ENCODE measurements at places on chromosomes 3 and 15.

DNA sequence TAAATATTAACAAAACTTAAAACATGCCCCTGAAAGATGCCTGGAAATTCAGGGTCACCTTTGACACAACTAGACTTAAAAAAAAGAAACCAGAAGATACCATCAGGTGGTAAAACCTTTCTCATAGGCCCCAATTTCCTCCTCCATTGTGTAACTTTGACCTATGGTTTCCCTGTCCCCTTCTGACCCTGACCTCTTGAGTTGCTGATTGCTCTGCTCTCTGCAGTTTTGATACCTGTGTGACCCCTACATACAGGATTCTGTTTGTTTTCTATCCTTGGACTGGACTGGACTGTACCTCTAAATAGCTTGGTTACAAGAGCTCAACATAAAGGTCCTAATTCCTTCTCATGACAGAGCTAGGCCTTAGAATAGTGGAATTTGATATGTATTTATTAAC, 220.6 kb downstream of the ZIC4 start:
- no peak for DNase-seq

GRCh38 chr3:144282313-144282712, 310.7 kb downstream of the DIPK2A start:
- no peak for DNase-seq

GRCh38 chr15:48946074-48946839, 17.5 kb downstream of the SHC4 start:
- DNase-seq, result no peak

DNA sequence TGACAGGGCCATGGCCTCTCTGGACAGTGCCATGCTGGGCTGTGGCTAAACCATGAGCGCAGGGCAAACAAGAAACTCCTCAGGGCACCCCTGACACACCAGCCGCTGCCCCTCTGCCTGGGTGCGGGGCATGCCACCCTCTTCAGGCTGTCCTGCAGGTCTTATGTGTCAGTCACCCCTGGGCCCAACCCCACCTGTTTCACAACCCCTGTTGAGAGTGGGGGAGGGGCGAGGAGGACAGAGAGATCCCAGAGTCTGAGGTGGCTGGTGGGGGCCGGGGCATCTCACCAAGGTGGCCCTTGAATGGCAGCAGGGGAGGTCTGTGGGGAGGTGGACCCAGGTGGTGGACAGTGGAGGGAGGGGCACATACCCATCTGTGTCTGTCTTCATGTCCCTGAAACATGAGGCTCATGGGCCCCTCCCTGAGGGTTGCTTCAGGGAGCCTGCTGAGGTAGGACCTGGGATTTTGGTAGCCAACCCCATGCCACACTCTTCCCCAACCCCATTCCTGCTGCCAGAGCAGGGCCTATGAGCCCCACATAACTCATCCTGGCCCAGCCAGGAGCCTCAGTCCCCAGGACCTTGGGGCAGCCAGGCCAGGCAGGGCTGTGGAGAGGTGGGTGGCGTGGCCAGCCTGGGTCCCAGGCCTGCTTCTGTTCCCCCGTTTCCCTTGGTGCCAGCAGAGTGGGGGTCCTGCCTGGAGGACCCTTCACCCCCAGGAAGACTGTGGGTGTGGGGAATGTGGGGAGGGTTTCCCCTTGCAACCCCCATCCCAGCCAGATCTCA, 1.7 kb upstream of the STAB1 start:
- no peak for DNase-seq

DNA sequence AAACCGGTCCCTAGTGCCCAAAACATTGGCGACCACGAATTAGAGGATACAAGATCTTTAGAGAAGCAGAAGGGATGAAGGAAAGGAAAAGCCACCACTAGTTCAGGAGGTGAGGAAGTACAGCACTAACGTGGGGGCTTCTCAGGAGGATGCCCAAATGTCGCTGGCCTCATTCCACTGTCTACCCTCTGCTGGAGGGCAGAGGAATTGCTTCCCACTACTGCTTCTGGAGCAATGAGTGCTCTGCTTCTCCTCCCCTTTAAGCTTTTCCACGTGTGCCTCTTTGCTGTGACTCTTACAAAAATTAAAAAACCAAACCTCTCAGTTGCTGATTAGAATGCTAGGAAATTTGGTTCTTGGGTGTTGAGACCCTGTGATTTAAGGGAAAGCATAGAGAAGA, 281.3 kb downstream of the CLSTN2 start:
- no peak for DNase-seq

GRCh38 chr15:58593870-58594269, 155.6 kb downstream of the ADAM10 start:
- DNase-seq, result no peak

DNA sequence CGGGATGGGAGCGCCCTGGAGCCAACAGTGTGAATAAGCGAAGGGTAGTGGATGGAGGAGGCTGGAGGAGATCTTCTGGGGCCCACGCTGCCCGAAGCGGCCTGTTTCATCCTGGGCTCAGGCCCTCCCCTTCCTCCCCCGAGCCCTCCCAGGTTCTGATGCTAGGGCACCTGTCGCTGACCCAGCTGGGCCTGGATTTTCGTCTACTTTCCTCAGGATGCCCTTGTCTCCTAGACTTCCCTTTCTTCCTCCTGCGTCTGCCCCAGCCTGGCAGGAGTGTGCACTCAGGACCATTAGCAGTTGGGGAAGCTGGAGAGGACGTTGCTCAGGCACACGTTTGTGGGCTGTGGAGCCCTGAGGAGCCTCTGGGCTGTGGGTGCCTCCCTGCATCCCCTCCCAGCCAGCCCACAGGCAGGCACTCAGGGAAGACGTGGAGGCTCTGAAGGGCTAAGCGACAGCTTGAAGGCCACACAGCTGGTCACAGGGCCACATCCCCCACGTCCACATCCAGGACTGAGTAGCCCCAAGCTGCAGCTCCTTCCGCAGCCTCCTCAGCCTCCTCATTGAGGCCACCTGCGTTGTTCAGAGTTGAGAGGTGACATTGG, 23.9 kb upstream of the PIGZ start:
- DNase-seq, result no peak

DNA sequence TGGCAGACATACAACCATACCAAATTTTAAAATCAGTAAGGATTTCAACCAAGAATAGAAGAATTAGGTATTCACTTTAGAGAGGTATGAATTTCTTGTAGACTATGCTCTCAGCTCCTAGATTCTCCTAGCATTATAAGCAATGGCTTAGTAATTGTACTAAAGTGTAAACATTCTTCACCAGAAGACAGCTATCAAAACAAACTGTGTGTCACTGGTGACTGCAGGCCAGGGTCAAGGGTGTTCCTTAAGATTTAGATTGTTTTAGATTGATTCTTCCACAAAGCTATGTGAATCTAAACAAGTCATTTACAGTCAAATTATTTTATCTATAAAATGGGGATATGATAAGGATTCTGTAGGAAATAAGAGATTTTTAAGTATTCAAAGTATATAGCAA, 23.1 kb upstream of the GP5 start:
- DNase-seq, result no peak

DNA sequence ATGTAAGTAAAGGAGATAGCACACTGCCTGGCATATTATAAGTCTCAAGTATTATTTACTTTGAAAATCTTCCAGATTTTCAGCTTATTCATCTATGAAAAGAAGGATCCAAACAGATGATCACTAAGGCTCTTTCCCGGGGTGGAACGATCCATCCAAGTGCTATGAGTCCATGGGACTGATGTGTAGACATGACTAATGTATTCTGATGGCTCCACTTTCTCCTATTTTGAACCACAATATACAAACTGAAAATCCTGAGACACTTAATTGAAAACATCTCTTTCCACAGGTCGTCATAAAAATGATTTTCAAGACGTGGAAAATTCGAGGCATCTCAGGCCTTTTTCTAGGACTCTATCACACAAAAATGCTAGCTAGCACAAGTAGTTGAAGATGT, 33.4 kb upstream of the CHRM5 start:
- no peak for DNase-seq

GRCh38 chr3:23068016-23068728, 135.0 kb upstream of the UBE2E2 start:
- no peak for DNase-seq

DNA sequence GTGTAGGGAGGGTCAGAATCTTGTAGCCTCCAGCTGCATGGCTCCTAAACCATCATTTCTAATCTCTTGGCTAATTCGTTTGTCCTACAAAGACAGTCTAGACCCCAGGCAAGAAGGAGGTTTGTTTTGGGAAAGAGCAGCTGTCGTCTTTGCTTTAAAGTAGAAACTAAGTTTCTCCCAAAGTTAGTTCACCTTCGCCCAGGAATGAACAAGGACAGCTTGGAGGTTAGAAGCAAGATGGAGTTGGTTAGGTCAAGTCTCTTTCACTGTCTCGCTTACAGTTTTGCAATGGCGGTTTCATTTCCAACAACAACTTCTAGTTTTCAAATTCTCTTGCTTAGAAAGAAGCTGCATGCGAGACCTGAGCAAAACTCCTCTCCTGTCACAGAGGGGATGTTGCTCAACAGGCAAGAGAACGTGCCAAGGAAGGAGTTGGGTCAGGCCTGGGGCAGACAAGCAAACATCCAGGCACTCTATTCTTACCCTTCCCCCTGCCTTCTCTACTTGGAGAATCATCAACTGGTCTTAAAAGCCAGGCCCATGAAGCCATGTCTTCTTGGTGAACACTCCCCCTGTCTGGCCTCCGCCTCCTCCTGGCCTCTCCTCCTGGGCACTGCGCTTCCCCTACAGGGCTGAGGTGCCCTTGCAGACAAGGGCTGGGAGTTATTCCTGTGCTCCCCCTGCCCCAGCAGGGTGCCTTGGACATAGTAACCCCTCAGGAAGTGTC, 57.6 kb downstream of the TMEM44 start:
- DNase-seq, result no peak

DNA sequence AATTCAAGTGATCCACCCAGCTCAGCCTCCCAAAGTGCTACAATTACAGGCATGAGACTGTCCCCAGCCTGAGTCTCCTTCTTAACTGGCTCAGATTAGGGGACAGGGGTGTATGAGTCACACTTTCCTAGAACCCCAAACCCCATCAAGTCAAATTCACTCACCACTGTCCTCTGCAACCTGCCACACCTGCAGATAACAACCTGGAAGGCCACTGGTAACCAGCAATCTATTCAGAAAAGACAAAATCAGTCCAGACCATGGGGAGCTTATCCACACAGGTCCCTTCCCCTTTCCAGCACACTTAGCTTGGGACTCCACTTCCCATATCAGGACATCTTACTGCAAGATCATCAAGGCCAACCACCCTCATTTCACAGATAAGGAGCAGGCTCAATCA, 6.4 kb downstream of the WDR73 start:
- DNase-seq, result no peak

GRCh38 chr3:48112813-48113212, 75.4 kb downstream of the CDC25A start:
- DNase-seq, result no peak

- DNase-seq, result no peak
Measured at GRCh38 chr3:99253963-99254355, 352.5 kb upstream of the DCBLD2 start.

DNA sequence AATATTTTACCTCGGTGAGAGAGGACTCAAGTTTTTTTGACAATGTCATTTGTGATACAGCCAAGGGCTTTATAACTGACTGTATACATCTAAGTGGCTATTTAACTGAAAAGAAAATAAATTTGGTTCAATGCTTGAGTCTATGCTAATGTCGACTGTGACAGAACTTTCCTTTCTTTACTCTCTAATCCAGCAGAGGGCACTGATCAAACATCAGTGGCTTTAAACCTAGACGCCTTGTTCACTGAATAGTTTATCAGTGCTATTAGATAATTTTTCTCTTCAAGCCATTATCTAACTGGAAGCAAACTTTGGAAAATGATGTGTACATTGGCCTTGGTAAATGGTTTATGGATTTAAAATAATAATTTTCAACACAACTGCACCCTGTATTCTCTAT, 285.1 kb downstream of the CHL1 start:
- no peak for DNase-seq

DNA sequence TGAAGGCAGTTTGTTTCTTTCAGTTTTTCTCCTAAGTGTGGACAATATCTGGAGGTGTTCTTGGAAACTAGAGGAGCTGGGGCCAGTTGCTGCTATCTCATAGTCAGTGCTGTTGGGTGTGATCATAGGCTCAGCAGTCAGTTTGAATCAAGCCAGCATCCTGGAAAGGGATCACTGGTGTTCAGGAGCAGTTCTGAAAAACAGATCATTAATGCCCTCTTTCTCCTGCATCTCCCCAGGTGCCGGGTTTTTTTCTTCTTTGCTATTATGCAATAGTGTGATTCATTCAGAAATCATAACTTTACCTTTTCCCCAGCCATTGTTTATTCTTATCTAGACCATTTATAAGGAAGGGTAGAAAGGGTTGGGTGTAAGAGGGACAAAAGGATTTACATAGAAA, 24.0 kb downstream of the LNP1 start:
- no peak for DNase-seq

- DNase-seq, result no peak
Measured at GRCh38 chr3:22609139-22609538, 594.0 kb upstream of the UBE2E2 start.

DNA sequence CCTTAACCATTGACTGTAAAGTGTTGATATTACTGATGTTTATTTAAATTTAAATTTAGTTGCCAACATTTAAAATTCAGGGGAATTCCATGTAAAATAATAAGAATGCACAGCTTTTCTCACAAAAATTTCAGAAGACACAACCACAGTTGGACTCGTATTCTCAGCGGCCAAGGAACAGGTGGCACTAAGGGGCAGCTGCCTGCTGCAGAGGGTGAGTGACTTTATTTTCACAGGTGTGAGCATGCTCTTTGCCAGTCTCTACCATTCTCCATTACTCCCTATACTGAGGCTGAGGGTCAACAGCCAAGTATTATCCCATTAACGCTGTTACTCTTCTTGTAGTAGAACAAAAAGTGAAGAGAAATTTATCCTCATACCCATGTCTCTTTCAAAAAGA, 92.1 kb upstream of the GADL1 start:
- no peak for DNase-seq

DNA sequence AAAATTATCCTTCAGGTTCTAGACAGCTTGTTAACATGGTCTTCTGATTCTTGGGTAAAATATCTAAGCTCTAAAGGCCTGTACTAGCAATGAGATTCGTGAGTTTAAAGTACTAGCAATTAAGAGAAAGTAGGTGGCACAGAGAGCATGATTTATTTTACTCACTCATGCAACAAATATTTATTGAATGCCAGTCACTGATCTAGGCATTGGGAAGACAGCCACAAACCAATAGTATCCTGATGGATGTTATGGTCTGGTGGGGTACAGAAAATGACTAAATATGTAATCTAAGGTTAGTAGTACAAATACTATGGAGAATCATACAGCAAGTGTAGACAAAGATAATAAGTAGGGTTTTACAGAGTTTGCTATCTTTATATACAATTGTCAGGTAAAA, 751.3 kb downstream of the ZNF385D start:
- DNase-seq, result no peak

DNA sequence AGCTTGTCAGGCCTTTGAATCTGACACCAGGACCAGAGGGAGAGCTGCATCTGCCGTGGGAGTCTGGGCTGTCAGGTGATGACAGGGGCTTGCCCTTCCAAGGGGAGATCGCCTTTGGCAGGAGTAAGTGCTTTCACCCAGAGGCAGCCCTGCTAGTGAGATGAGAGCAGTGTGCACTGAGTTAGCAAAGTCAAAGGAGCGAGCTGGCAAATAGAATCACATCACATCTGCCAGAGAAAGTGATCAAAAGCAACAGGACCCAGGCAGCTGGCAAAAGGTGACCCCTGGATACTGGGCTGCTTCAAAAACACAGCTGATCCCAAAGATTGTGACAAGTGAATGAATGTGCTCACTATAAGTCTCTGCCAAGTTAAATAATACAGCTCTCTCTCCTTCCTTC, 36.1 kb upstream of the PYDC2 start:
- no peak for DNase-seq

- DNase-seq, result no peak
Measured at GRCh38 chr3:53464424-53464823, 30.0 kb upstream of the CACNA1D start.

Data from NCI-H446 (cell line).